ENCODE measurements at places on chromosomes 4 and X. TPM values are rescaled to one million over a fixed set of nuclear protein-coding genes. Genes with fewer than 3 reads are reported as not detected.

GRCh38 chr4:73036123-73036522 lies 33.4 kb downstream of the COX18 start:
- H3K36me3 ChIP-seq = no peaks in the 10 kb centered on the region
- no peak overlapping the region for H3K4me3 ChIP-seq
- H3K4me1 ChIP-seq = no peaks in the 10 kb centered on the region

Gene DGKQ
- 17.5 TPM for total RNA-seq

- H3K4me1 ChIP-seq = no peaks in the 10 kb centered on the region
- H3K4me3 ChIP-seq = no peak overlapping the region
- H3K27ac ChIP-seq = no peak overlapping the region
- no peaks in the 10 kb centered on the region for H3K36me3 ChIP-seq
- no peaks in the 10 kb centered on the region for H3K27me3 ChIP-seq
- DNase-seq = no peak
Observed at GRCh38 chrX:46178763-46179162, 366.5 kb downstream of the ZNF674 start.

Gene GPAT3
- total RNA-seq = 4.3 TPM

DNA sequence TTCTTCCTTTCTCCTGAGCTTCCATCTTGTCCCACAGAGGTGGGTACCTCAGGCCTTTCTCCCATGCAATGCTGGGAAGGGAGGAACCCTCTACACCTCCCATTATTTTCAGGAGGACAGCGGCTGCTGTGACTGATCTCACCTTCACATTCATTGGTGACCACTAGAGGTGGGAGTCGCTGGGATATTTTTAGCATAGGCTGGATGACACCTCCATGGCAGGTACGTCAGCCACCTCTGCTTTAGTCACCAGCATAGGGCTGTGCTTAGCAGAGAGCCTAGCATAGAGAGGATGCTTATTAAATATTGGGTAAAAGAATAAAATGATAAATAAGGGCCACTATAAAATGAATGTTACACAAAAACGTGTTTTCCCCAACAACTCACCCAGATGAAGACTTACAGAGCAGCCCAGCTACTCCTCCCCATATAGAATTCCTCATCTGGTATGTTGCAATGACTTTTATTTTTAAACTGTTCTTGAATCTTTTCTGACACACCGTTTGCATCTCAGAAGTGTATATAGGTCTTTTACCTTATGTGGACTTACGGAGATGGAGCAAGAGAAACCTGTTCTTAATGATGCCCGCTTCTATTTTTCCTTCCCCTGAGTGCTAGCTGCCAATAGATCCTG lies 60.9 kb upstream of the SORBS2 start:
- no peaks in the 10 kb centered on the region for H3K36me3 ChIP-seq
- H3K27me3 ChIP-seq = no peaks in the 10 kb centered on the region
- no peak overlapping the region for H3K4me3 ChIP-seq
- peaks cover 26% of the 10 kb centered on the region for H3K4me1 ChIP-seq

DNA sequence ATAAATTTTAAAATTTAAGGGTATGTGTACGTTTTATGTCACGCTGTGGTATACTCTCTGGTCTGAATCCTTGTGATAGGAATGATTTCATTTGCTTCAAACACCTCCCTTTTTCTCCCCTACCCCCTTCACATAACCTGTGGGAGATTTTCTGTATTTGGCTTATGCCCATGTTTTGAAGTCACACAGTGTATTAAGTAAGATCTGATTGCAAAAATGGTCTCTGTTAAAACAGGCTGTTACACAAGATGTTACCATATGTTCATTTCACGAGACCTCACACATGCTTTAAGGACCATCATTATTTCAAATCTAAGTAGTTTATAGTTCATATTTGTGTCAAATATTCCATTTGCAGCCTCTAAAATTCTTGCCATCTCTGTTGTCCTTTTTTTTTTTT lies 63.5 kb downstream of the TMEM131L start:
- no peaks in the 10 kb centered on the region for H3K36me3 ChIP-seq
- peaks cover 87% of the 10 kb centered on the region for H3K4me1 ChIP-seq
- DNase-seq = no peak

DNA sequence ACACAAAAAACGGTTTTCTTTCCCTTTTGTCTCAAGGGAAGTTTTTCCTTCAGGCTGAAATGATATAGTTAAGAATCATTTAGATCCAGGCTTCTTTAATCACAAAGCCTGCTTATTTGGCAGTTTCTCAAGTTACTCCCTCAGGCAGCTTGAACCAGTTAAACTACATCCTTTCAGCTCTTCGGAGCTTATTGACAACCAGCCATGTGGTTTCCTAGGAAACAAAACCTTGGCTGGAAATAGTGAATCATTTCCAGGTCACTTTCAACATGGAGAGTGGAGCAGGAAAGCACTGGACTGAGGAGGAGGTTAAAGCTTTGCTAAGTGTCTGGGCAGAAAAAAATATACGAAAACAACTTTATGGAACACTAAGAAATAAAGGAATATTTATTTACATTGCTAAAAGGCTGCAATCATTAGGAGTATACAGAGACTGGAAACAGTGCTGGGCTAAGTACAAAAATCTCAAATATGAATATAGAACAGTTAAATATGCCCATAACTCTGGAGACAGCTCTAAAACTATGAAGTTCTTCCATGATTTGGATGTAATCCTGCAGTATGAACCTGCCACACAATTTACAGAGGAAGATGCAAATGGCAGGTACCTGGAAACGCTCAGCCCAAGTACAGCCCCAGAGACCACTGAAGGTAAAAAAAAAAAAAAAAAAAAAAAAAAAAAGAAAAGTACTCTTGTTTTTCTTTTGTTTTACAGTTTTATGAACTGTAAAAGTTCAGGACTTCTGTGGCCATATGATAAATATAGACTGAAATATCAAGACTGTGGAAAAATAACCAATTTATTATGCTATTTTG lies 23.2 kb upstream of the AASDH start:
- no peaks in the 10 kb centered on the region for H3K27me3 ChIP-seq
- no peak overlapping the region for H3K4me3 ChIP-seq
- peak overlapping the region; percentile 41 for H3K27ac ChIP-seq
- H3K36me3 ChIP-seq = no peaks in the 10 kb centered on the region

Gene TMEM187
- total RNA-seq = 8.8 TPM

DNA sequence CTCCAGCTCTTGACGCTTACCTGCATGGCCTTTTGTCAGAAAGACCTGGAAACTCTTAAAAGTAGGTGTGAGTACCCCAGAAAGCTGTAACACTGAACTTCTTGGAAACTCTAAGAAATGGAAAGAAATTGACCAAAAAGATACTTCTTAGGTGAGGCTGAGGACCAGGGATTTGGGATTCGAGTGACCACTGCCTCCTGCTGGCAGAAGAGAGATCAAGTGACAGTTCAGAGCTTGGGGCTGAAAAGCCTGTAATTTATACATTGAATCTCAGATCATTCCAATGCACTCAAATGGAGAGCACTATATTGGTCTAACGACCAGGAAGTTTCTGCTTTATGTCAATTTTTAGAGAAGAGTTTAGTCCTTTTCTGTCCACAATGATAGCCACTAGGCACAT lies 204.6 kb downstream of the PDGFRA start:
- no peaks in the 10 kb centered on the region for H3K4me1 ChIP-seq
- no peak overlapping the region for H3K27ac ChIP-seq
- DNase-seq = no peak
- no peaks in the 10 kb centered on the region for H3K36me3 ChIP-seq

Gene NXF2
- total RNA-seq = not detected

Gene TMPRSS11B
- total RNA-seq = not detected

DNA sequence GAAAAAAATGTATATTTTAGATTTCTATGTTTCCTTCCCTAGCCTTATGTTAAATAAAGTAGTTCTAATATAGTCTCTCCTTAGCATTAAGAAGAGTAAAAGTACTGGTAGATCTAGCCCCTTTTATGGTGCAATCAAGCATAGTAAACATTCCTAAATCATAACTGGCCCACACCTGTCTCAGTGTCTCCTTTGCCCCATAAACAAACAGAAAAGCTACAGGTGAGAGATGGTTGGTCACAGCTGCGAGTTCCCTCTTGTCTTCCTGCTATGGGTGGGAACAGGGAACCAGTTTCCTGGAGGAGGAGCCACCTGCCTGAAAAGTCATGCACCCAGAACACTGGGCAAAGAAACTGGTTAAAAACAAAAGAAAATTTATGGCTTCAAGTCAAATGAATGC lies 16.6 kb downstream of the SOWAHB start:
- H3K27me3 ChIP-seq = no peaks in the 10 kb centered on the region
- H3K27ac ChIP-seq = no peak overlapping the region
- H3K4me3 ChIP-seq = no peak overlapping the region
- DNase-seq = peak; percentile 59

GRCh38 chrX:114058988-114059418 lies 524.9 kb upstream of the HTR2C start:
- H3K27ac ChIP-seq = no peak overlapping the region
- DNase-seq = no peak
- no peaks in the 10 kb centered on the region for H3K36me3 ChIP-seq
- no peak overlapping the region for H3K4me3 ChIP-seq
- no peaks in the 10 kb centered on the region for H3K4me1 ChIP-seq

GRCh38 chr4:22573198-22573597 lies 57.3 kb upstream of the ADGRA3 start:
- peaks cover 5% of the 10 kb centered on the region for H3K4me1 ChIP-seq
- no peak overlapping the region for H3K27ac ChIP-seq
- H3K36me3 ChIP-seq = no peaks in the 10 kb centered on the region

Gene AVPR2
- 0.78 TPM for total RNA-seq

DNA sequence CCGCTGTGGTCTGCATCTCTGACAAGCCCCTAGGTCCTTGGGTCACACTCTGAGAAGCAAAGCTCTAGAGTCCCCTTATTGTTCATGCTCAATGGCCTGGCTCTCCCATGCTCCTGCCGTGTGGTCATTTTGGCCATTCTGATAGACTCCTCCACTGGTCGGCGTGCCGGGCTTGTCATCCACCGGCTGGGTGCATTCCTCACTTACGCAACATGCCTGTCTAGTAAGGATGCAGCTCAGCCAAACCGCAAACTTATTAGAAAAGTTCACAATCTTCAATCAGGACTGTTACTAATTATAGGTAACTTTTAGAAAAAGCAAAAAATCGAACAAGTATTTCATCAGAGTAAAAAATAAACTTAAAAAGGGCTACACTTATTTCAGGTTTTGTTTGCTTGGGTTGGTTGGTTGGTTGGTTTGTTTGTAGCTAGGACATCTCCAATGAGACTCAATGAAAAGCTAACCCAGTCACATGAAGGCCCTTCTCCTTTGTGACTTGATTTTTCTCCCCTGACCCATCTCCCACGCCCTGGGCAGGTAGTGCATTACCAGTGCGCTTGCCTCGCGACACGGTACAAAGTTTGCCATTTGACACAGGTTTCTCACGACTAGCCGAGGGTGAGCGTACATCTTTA lies 41.0 kb downstream of the IRF2 start:
- no peaks in the 10 kb centered on the region for H3K27me3 ChIP-seq
- no peak for DNase-seq
- H3K4me3 ChIP-seq = no peak overlapping the region
- H3K27ac ChIP-seq = no peak overlapping the region

- H3K4me1 ChIP-seq = peaks cover 20% of the 10 kb centered on the region
- no peaks in the 10 kb centered on the region for H3K36me3 ChIP-seq
- peak overlapping the region; percentile 99 for H3K27ac ChIP-seq
- DNase-seq = peak; percentile 86
- H3K4me3 ChIP-seq = peak overlapping the region; percentile 87
Observed at GRCh38 chr4:139176302-139177048, 543 bp downstream of the ELF2 start.

GRCh38 chr4:94551643-94552564 lies 100.2 kb downstream of the PDLIM5 start:
- peaks cover 19% of the 10 kb centered on the region for H3K4me1 ChIP-seq
- no peaks in the 10 kb centered on the region for H3K36me3 ChIP-seq
- no peak overlapping the region for H3K4me3 ChIP-seq

- peaks cover 1% of the 10 kb centered on the region for H3K4me1 ChIP-seq
- H3K27ac ChIP-seq = no peak overlapping the region
- no peaks in the 10 kb centered on the region for H3K36me3 ChIP-seq
- no peaks in the 10 kb centered on the region for H3K27me3 ChIP-seq
- H3K4me3 ChIP-seq = no peak overlapping the region
Observed at GRCh38 chr4:26746802-26747213, 113.8 kb upstream of the STIM2 start.

Gene ATRX
- 74.5 TPM for total RNA-seq

GRCh38 chrX:49082271-49082871 lies 2.7 kb upstream of the WDR45 start:
- no peak overlapping the region for H3K27ac ChIP-seq
- H3K4me1 ChIP-seq = peaks cover 10% of the 10 kb centered on the region
- no peaks in the 10 kb centered on the region for H3K27me3 ChIP-seq
- DNase-seq = no peak
- H3K36me3 ChIP-seq = no peaks in the 10 kb centered on the region

DNA sequence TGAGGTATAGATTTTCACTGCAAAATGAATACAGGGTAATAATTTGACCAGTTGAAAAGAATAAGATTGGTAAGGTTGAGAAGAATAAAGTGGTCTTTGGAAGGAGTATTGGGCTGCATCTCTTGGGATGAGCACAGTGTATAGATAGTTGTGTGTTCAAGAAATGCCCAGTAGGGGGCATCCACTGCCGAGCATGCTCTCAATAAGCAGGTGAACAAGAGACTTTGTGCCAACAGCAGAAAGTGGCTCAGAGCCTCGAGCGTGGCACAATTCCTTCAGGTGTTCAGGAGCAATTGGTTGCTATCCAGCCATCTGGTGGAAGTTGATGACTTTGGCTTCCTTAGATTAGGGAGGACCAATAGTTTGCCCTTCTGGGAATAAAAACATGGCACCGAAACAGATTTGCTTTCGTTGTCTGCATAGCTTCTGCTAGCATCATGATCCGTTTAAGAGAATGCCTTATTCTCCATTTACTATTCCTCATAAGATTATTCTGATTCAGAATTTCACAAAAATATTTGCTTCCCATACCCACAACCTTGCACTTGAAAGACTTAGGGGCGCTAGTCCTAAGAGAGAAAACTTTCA lies 258.1 kb upstream of the NEIL3 start:
- H3K36me3 ChIP-seq = no peaks in the 10 kb centered on the region
- H3K27me3 ChIP-seq = no peaks in the 10 kb centered on the region
- no peaks in the 10 kb centered on the region for H3K4me1 ChIP-seq
- H3K4me3 ChIP-seq = no peak overlapping the region
- DNase-seq = peak; percentile 16

Gene ADGRG2
- 1.0 TPM for total RNA-seq

DNA sequence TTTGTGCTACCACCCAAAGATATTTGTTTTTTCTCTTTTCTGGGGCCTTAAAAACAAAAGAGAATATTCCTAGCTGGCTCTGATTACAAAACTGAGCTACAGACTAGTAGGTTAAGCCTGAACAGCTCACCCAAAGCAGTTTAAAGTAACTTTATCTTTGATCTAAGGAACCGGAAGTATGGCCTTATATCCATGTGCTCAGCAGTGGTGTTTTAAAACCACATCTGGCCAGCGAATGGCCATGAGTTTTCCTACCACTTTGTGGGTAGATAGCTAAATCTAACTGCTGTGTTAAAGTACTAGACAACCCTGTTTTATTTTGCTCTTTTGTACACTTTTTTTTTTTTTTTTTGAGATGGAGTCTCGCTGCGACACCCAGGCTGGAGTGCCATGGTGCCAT lies 24.6 kb downstream of the ADGRG4 start:
- H3K27me3 ChIP-seq = no peaks in the 10 kb centered on the region
- no peak overlapping the region for H3K4me3 ChIP-seq
- DNase-seq = no peak
- H3K4me1 ChIP-seq = no peaks in the 10 kb centered on the region
- no peaks in the 10 kb centered on the region for H3K36me3 ChIP-seq
